ENCODE measurements at places on chromosomes 1 and 21.

- DNase-seq = no peak
Observed at GRCh38 chr1:4662723-4663122, 8.3 kb downstream of the AJAP1 start.

- no peak for DNase-seq
Observed at GRCh38 chr21:31352836-31353235, 8.8 kb upstream of the TIAM1 start.

- no peak for DNase-seq
Observed at GRCh38 chr1:54962612-54963395, 17.6 kb upstream of the TMEM61 start.

DNA sequence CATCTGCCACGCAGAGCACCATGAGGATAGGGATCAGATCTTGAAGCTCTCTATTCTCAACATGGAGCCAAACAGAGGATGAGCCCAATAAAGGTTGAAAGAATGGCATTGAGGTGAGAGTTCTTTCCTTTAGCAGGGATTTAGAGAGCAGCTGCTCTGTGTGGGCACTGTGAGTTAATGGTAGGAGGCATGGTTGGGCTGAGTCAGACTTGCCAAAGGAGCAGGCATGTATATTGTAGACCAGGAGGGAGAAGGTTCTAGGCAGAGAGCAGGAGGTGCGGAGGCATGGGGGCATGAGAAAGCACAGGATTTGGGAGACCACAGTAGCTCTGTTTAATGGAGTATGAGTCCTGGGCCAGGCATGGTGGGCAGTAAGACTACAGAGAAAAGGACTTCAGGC is 32.0 kb downstream of the TMEM53 start:
- DNase-seq = no peak

DNA sequence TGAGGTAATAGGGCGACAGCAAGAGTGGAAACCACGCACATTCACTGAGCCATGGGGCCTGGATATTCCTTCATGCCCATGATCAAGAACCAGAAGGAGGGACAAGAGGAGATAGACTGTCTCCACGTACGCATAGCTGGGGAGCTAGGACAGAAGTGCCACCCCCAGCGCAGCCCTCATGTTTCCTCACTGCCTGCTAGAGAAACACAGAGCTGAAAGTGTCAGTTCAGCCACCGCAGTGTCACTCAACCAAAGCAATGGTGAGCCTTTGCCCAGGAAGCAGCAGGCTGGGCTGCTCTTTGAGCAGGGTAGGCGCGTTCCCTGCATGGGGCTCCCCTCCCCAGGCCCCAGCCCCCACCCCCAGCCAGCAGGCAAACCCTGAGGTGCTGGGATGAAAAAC is 68.5 kb downstream of the STUM start:
- no peak for DNase-seq

DNA sequence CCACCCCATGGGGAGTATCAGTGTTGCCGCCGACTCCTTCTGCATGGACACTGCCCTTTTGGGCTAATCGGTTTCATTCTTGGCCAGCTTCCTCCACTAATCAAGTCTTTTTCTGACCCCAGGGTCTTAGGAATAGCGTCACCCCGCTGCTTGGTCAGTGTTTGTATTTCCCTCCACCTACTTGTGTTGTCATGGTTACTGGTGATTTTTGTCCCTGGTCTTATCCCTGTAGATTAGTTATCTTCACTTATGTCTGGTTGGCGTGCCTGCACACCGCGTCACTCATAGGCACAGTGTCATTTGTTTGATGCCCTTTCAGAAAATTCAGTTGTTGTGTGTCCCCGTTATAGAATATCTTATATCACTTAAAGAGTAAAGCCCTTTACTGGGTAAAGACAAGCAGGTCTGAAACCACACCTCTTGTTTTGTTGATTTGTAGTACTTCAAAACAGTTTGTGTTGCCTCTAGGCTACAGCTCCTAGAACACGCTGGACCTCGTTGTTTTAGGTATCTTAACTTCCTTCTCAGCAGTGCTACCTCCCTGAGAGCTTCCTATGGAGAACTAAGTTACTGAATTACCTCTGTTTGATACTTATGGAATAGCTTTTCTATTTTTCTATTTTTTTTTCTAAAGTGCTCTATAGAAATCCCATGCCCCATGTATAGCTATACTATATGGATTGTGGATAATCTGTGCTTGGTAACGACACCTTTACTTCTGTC is 868 bp downstream of the PPP1R12B start:
- DNase-seq = peak; percentile 4

- DNase-seq = no peak
Observed at GRCh38 chr1:99115231-99115630, 110.6 kb upstream of the PLPPR5 start.

- DNase-seq = no peak
Observed at GRCh38 chr1:51629918-51630317, 13.0 kb downstream of the OSBPL9 start.

DNA sequence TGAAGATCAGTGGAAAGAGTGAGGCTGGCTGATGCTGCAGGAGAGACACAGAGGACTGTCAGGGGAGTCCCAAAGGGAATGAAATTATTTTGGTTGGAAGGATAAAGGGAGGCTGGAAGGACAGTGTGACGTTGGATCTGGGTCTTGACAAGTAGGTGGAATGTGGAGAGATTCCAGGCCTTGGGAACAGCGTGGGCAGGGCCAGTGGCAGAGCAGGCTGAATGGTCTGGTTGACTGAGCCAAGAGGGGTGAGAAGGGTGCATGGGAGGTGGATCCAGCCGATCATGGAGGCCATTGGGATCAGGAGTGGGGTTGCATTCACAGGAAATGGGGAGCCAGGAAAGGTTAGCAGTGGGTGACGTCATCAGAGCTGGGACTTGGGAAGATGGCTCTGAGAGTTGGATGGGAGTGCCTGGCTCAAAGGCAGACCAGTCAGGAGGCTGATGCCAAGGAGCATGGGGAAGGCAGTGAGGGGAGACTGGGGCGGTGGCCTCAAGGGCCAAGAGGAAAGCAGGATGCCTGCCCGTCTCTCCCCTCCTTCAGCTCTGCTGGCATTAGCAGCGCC is 146.2 kb upstream of the VAMP3 start:
- no peak for DNase-seq

- no peak for DNase-seq
Observed at GRCh38 chr1:66207484-66207883, 326.5 kb upstream of the SGIP1 start.

DNA sequence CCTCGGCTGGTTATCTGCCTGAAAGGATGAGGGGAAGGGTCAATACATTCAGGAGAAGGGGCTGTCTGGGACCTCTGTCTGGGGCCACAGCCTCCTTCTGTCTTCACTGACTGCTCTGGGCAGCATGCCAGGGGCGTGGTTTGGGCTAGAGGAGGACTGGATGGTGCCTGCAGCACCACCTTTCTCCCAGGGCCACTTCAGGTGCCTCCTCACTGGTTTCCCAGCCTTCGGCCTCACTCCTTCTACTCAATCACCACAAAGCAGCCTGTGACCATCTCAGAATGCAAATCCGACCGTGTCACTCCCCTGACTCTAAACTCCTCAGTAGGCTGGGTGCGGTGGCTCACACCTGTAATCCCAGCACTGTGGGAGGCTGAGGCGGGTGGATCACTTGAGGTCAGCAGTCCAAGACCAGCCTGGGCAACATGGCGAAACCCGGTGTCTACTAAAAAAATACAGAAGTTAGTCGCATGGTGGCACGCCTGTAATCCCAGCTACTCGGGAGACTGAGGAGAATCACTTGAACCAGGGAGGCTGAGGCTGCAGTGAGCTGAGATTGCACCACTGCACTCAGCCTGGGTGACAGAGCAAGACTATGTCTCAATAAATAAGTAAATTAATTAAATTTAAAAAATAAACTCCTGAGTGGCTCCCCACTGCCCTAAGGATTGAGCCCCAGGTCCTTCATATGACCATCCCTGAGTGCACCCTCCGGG is 50.1 kb upstream of the ECE1 start:
- no peak for DNase-seq

- no peak for DNase-seq
Observed at GRCh38 chr1:187018291-187018690, 189.5 kb downstream of the PLA2G4A start.

GRCh38 chr21:38898422-38899096 is 92.8 kb downstream of the ETS2 start:
- no peak for DNase-seq

DNA sequence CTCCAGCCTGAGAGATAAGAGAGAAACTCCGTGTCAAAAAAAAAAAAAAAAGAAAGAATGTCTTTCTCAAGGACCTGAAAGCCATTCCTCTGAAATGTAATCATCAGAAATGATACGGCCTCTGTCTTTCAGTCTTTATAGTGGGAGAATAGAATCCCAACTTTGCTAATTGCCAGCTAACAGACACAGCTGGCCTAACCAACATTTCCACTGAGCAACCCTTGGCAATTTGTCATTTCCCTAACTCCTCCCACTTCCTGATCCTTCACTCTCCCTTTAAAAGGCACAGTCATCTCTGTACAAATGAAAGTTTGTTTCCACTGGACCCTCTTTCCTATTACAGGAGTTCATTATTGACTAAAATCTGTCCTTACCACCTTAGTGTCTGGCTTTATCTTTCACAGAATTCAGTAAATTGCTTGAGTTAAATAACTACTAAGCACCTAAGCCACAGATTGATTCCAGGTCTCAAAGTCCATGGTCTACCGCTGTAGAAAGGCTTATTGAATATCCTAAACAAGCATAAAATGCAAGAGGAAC is 4.3 kb upstream of the CBR1 start:
- no peak for DNase-seq

DNA sequence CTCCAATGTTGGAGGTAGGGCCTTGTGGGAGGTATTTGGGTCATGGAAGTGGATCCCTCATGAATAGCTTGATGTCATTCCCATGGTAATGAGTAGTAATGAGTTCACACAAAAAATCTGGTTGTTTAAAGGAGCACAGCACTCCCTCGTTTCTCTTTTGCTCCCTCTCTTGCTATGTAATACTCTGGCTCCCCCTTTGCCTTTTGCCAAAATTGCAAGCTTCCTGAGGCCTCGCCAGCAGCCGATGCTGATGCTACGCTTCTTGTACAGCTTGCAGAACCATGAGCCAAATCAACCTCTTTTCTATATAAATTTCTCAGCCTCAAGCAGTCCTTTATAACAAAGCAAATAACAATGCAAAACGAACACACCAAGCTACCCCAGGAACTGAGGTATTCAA is 80.9 kb downstream of the LHX9 start:
- no peak for DNase-seq

DNA sequence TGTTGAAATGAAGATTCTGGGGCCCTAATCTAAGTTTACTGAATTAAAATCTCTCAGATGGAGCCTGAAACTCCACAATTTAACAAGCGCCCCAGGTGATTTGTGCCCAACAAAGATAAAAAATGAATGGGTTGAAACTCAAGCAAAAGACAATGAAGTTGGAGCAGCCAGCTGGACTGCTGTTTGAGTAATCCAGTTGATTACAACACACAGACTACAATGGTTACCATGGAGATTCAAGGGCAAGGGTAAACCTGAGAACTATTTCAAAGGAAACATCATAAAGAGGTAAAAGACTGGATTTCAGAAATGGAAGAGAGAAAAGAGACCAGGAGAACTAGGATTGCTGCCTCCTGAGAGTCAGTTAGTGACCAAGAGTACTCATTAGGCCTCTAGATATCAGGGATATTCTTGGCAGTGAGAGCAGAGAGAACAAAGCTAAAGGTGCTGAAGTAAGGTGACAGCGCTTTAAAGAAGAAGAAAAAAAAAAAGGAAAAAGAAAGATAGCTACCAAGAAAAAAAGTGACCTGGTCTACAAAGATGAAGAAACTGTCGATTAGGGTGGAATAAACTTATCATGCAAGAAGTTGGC is 44.5 kb downstream of the LRRC53 start:
- no peak for DNase-seq

DNA sequence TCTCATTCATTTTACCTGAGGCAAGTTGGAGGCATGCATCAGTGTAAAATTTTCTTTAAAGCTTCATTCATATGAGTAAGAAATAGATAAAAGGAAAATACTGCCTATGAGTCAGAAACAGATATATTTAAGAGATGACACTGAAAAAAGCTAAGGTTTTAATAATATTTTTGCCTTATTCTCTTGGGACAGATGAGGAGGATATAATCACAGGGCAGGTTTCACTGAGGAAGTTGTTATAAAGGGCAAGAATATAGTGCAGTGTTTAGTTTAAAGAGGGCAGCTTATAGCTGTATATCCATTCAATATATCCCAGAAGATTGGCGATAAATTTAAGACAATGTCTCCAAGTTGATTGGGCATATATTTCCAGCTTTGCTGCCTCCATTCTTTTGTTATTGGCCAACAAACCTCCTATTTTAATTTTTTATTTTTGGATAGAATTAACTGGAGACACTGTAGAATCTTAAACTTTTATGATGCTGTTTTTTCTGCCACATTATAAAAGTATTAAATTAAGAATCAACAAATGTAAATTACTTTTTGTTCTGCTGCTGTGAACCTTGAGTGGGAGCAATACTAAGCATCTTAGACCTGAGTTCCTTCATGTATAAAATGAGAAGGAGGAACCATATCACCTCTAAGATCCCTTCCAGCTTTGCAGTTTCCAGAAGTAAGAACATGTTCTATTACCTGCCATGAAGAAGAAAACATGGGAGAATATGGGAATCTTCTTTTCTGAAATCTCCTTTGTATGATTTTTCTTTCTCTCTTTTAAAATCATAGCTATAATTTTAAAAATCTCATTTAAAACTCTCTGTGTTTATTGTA is 171.6 kb downstream of the S1PR1 start:
- DNase-seq = no peak

DNA sequence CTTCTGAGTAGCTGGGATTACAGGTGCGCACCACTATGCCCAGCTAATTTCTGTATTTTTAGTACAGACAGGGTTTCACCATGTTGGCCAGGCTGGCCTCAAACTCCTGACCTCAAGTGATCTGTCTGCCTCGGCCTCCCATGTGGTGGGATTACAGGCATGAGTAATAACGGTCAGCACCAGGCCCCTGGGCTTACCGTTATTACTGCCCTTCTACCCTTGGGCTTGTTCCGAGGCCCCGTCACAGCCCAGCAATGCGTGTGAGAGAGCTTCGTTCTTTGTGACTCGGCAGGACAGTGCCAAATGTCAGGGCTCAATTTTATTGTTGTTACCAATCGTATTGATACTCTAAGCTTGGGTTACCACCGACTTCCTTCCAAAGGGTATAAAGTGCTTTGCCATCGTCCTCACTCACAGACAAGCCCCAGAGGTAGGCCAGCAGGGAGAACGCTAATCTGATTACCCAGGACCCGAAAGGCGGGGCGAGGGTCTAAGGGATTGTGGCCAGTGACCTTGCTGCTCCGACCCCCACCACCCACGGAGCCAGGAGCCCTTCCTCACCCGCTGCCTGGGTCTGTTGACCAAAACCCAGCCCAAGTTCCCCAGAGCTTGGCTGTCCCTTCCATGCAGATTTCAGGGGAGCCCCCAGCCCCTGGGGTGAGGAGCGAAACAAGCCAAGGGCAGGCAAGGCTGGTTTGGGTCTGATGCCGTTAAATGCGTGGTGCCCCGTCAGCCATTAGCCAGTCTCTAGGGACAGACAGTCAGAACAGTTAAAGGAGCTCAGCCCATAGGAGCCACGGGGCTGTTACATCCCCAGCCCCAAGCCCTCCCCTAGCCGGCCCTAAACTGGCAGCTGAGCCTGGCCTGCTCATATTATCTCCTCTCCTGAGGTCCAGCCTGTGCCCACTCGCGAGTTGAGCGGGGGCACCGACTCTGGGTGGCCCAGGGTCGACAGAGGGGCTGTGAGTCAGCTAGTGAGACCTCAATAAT is 54.9 kb upstream of the CASZ1 start:
- DNase-seq = no peak

GRCh38 chr1:163056831-163057230 is 12.3 kb upstream of the RGS4 start:
- no peak for DNase-seq

GRCh38 chr1:181451661-181452230 is 31.6 kb upstream of the CACNA1E start:
- no peak for DNase-seq

- no peak for DNase-seq
Observed at GRCh38 chr1:156945881-156946661, 25.6 kb downstream of the LRRC71 start.

Data from NCI-H524 treated with DMSO at 0.1 percent for 48 hours (cell line).